ENCODE measurements at places on chromosomes 3 and 15.

GRCh38 chr3:42314411-42314810 lies 48.4 kb upstream of the CCK start:
- no peak for DNase-seq

DNA sequence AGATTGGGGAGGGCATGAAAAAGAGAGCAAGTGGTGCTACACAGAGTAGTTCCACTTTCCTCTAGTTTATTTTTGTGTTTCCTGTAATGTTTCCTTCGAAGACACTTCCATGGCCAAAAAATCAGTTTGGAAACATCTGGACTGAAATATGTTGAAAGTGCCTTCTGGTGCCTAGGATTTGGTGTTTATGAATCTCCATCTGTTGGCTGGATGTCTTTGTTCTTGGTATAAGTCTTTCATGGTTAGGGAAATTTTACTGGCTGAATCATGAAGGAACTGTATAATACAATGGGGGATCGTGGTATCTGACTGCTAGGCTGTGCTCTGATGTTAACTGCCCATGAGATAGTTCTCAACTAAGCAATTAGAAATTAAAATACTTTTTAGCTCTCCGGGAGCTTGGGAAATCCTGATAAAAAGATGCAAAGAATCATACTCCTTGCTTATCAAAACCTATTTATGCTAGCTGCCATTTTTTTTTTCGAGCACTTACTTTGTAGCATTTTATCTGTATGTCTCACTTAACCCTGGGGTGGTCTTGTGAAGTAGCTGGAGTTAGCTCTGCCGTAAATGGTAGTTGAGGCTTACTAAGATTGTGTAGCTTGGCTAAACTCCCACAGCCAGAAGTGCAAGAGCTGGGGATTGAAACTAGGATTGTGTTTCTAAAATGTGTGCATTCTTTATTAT lies 21.9 kb downstream of the AKAP13 start:
- no peak for DNase-seq

GRCh38 chr3:8752832-8753231 lies 16.6 kb downstream of the OXTR start:
- no peak for DNase-seq

DNA sequence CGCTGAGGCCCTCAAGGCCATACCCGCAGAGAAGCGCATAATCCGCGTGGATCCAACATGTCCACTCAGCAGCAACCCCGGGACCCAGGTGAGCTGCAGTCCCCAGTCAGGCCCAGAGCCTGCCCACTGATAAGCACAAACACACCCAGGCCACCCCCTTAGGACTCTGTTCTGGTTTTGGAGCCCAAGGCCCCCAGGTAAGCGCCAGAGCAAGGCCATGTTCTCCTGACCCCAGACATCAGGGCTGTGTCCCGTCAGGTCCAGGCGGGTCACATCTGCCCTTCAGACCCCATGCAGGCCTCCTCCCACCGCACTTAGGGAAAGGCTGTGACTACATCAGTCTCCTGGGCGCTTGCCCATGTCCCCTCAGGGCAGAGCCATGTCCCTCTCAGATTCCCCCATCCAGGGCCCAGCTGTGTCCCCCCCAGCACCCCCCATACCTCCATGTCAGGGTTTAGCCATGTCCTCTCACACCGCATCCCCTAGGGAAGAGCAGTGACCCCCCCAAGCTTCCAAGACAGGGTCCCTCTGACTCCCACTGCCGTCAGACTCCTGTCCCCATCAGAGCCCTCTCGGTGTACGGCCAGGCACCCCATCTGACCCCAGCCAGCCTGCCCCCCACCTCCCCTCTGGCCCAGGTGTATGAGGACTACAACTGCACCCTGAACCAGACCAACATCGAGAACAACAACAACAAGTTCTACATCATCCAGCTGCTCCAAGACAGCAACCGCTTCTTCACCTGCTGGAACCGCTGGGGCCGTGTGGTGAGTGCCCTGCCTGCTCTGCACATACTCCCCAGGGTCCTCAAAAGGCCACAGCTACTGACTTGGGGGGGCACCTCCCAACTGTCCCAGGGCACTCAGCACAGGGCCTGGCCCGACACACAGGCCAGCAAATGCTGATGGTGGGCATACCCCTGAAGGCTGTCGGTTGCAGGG lies 1.6 kb downstream of the PARP3 start:
- no peak for DNase-seq

GRCh38 chr15:51267051-51267702 lies 71.2 kb downstream of the CYP19A1 start:
- DNase-seq: no peak

DNA sequence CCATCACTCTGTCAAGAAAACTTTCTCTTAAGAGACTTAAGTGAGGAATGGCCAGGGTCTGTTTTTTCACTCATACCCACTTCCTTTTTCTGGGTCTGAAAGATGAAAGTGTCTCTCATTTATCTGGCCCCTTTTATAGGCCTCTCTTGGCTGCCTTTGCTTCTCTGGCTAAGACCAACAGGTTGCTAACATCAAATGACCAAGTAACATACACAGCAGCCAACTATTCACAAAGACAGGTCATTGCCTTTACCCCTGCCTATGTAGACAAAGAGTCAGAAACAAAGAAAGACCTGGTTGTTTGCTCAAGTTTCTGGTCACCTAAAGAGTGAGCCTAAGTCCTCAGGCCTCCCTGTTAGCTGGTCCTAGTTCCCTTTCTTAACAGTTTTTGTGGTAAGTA lies 24.0 kb upstream of the CSTA start:
- DNase-seq: no peak

GRCh38 chr3:10347648-10348403 lies 26.9 kb upstream of the SEC13 start:
- no peak for DNase-seq

DNA sequence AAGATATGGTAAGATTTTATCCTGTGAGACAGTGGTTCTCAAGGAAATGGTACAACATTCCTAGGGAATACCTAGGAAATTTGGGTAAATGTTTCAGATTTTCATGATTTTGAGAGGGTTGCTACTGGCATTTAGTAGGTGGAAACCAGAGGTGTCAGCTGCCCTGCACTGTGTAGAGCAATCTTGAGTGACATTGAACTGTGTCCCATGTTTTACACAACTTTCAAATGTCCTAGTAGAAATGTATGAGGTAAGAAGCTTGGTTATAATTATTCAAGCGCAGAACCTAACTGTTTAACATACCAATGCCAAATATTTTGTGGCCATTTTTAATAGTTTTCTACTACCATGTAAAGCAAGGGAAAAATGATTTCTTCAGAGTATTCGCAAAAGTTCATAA lies 120.4 kb downstream of the GADL1 start:
- DNase-seq: no peak

DNA sequence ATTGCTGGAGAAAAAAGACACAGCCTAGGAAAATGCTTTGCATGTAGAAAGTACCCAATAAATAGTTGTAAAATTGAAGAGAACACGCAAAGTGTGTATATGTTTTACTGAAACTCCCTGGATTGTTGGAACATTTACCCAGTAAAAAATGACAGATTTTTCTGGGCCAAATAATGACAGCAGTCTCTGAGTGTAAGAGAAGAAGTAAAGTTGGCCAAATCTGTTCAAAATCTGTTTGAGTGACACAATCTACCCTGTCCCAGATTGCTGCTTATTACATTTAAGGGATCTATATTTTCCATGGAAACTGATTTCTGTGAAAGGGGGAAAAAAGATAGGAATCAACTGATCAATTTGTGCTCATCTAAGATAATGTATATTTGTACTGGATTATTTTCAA lies 267.9 kb downstream of the TUSC7 start:
- DNase-seq: no peak

GRCh38 chr3:179323197-179324110 lies 623 bp downstream of the ZNF639 start:
- DNase-seq: peak; percentile 48

GRCh38 chr15:33675246-33675645 lies 293.1 kb upstream of the CHRM5 start:
- DNase-seq: no peak

DNA sequence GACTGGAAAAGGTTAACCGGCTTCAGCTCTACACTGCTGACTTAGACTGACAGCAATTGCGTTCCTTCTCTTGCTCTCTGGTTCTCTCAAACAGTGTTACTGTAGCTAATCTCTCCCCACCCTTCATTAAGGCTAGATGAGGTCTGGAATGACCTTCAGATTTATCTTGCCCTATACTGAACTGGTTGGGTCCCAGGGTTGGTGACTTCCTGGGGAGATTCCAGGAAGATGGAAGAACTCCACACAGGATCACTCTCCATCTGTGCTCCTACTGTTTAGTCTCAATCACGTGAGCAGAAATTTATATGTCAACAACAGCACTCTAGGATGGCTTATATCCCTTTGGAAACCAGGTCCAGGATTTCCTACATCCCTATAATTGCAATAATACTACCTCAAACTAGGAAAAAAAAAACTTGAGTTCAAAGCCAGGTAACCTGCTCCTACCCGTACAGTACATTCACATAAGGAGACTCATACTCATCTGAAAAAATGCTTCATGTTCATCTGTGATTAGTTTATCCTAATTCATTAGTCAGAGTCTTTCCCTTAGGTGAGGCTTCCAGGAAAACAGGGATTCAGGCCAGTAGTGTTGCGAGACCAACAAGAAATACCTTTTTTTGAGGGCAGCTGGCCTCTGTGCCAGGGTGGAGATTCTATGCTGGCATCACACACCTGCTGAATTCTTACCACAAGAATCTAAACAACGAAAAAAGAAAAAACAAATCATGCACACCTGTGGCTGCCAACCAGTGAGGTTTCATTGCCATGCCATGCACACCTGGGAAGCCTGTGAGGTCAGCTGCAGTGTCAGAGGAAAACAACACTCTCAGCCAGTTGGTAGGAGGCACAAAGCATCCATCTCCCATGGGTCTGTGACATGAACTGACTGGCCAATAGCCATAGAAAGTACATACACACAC lies 297.3 kb downstream of the MECOM start:
- DNase-seq: no peak

GRCh38 chr15:40870716-40871115 lies 3.3 kb downstream of the RHOV start:
- DNase-seq: no peak

- no peak for DNase-seq
Measured at GRCh38 chr15:90955624-90956273, 1.1 kb downstream of the RCCD1 start.

GRCh38 chr15:100704281-100705055 lies 102.1 kb downstream of the ASB7 start:
- DNase-seq: no peak

DNA sequence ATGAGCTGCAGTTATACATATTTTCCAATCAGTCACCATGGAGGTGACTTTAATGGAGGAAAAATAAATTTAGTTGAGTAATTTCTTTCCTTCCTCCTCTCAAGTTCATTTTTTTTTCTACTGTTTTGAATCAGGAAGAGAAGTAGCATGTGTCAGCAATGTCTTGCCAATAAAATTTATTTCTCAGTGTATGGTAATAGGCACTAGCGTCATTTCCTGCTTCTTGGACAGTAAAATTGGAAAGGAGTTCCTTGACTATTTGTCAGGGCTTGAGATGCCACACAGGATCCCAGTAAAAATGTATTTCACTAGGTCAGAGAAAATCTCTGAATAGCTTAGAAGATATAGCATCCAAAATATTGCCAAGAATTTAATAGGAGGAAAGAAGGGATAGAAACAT lies 605.9 kb downstream of the ROBO1 start:
- no peak for DNase-seq

DNA sequence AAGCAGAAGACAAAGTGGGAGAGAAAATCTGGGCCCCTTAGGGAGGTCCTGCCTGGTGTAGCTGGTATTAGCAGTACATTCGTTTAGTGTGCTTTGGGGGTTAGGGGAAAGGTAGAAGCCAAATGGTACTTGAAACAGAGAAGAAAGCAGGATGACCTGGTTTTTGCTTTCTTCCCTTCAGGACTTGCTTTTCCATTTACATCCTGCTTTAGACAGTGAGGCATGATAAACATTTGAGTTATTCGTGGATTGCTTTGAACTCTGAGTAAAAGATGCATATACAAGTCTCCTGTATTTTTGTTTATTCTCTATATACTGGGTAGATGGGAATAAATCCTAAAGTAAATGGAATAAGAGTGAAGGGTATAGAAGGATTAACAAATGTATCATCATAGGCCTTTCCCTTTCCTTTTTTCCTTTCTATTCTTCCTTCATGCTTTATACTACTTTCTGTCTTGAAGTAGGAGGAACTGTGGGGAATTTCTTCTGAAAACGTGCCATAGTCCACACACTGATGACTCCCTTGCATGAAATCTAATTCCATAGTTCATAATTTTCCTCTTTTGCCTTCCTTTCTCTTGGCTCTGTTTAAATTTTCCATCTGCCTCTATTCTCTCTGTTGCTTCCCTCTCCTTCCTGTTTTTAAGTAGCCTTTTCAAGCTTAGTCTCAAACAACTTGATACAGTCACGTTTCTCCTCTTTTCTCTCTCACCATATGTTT lies 139.5 kb upstream of the RBMS3 start:
- DNase-seq: no peak

DNA sequence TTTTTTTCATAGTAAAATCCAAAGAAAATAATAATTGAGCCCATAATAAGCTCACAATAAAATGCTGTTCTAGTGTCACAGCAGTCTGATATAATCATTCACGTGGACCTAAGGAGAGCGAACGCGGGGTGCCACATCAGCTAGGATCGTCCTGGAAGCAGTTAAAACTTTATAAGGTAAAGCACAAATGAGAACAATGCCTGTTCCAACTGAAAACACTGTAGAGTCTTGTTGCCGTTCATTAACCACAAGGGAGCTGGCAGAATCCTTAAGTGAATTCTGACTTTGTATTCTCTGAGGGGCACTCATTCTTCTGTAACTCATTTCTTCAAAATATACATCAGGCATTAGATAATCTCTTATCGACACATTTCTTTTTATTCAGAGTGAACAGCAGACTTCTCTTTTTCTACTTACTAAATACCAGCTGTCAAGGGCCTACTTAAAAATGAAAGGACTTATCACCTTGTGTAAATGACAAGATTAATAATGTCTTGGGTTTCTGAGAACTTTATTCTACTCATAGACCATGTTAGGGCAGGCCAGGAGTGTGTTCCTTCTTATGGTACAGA lies 524.6 kb downstream of the MECOM start:
- no peak for DNase-seq

DNA sequence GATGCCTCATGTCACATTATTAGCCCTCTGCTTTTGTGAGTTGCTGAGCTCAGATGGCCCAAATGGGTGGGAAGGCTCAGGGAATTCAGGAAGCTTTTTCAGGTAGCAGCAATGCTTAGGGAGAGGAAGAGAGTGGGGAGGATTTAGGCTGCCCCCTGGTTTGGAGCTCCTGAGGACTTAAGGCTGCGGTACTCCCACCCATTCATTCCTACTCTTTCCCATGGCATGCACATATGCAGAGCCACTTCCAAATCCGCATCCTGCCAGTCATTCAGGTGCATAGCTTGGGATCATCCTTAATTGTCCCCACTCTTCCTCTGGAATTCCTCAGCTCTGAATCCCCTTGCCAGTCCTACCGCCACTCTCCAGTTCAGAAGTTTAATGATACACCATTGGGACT lies 343.1 kb upstream of the FRG2C start:
- DNase-seq: no peak

DNA sequence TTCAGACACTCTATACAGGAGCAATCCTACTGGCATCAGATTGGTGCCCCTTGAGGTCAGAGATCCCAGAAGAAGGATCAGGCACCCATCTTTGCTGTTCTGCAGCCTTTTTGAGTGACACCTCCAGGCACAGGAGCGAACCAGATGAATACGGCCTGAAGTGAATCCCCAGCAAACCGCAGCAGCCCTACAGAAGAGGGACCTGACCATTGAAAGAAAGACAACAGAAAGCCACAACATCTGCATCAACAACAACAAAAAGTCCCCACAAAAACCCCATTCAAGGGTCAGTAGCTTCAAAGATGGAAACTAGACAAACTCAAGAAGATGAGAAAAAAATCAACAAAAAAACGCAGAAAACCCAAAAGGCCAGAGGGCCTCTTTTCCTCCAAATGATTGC lies 130.4 kb downstream of the PPM1L start:
- DNase-seq: no peak

- DNase-seq: no peak
Measured at GRCh38 chr3:60246361-60246760, 1004.9 kb downstream of the FHIT start.

Measured in central memory CD8-positive, alpha-beta T cell (primary cell).